Omental fat pad (tissue), 4 donors: ENCODE measurements at places on chromosomes 6 and 20. TPM values are rescaled to one million over a fixed set of nuclear protein-coding genes. Genes with fewer than 3 reads are reported as not detected.

PGK2 gene
- total RNA-seq, result not detected

- no peak for DNase-seq
Observed at GRCh38 chr6:47174502-47175023, 132.4 kb upstream of the ADGRF1 start.

DNA sequence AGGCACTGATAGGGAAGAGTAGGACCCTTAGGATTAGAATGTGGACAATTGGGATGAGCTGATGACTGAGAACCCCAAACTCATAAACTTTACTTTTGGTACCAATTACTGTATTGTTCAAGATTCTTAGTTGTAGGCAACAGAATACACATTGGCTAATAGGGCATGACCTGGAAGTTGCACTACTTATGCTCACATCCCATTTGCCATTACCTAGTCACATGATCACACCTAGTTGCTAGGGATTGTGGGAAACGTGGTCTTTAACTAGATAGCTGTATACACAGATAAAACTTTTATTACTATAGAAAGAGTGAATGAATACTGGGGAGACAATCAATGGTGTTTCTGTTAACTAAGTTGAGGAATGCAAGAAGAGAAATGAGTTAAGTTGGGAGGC, 113.4 kb upstream of the AKIRIN2 start:
- DNase-seq, result no peak

GRCh38 chr6:143575440-143575839, 63.9 kb upstream of the FUCA2 start:
- no peak for DNase-seq

DNA sequence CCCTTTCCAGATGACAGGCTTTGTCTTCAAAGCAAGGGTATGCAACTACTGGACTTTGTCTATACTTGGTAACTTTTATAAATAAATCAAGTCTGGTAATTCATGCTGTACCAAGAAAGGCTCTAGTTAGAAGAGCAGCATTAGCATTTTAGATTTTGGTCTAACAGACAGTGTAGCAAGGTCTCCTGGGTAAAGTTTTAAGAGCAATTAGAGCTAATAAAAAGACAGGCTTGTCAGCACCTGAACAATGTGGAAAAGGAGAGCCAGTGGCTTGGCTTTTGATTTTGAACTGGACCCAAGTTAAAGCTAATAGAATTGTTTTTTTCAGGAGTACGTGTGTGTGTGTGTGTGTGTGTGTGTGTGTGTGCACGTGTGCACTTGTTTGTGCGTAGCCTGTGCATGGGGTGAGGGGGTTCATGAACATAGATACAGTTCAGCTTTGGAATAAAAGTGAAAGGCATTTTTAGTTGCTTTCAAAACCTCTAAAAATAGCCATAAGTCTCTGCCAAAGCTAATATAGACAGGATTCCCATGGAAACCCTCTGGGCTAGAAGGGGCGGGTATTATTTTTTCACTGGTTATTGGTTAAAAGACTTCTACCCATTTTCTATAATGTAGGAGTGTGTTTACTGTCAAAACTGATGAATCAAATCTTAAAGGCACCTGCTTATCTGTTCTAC, 138.4 kb downstream of the KCNQ5 start:
- no peak for DNase-seq

GRCh38 chr20:42027746-42028268, 409.6 kb upstream of the CHD6 start:
- no peak for DNase-seq

DNA sequence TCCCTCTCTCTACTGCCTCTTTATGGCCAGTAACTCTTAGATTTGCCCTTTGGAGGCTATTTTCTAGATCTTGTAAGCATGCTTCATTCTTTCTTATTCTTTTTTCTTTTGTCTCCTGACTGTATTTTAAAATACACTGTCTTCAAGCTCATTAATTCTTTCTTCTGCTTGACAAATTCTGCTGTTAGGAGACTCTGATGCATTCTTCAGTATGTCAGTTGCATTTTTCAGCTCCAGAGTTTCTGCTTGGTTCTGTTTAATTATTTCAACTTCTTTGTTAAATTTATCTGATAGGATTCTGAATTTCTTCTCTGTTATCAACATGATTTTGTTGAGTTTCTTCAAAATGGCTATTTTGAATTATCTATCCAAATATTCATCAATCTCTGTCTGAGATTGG, 25.0 kb upstream of the SDCBP2 start:
- DNase-seq, result no peak
